ENCODE measurements at places on chromosomes 2 and 18.

GRCh38 chr18:62365420-62365819, 40.3 kb downstream of the TNFRSF11A start:
- no peak for DNase-seq

- DNase-seq, result no peak
These were observed 489.3 kb downstream of the SOX11 start for GRCh38 chr2:6181525-6181924.

GRCh38 chr18:77321823-77322805, 72.5 kb downstream of the GALR1 start:
- DNase-seq, result no peak

DNA sequence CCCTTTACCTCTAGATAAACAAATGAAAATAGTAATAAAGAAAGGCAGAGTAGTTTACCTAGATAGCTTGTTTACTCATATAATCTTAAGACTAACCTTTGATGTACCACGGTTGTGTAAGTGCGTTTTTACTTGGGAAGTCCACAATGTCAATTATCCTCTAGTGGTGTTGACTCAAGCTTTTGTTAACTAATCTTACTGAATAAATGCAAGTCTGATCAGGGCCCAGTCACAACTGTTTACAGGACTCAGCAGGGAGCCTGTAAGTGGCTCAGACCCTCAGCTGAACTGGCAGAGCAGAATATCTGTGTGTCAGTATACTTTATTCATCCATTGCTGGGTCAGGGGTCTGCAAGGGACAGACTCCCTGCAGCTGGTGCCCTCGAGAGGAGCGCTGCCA, 98.1 kb upstream of the ACAA2 start:
- no peak for DNase-seq

DNA sequence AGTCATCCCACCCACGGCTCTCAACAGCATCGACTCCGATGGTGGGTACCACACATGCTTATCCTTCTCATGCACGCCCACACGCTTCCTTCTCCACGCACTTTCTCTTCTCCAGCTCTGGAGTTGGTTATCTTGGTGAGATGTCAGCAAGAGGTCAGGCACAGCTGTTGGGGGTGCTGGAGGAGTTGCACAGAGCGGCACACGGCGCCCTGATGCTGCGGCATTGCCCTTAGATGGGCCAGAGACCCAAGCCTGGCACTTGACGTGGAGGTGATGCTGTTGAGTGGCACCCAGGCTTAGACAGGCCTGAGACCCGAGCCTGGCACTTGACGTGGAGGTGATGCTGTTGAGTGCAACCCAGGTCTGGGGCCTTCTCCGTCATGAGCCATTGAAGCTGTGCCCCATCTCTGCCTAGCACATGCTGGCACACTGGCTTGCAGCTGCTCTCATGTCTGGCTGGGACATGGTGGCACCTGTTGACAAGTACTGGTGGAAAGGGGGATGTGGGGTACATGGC, 83.2 kb downstream of the DGKD start:
- DNase-seq, result no peak

GRCh38 chr18:62175521-62175920, 11.3 kb downstream of the PIGN start:
- no peak for DNase-seq

GRCh38 chr18:42813570-42813969, 301.9 kb downstream of the RIT2 start:
- DNase-seq, result no peak

- DNase-seq, result no peak
These were observed 24.5 kb downstream of the MAL start for GRCh38 chr2:95049961-95050360.

GRCh38 chr18:79866889-79867574, 69.3 kb downstream of the KCNG2 start:
- DNase-seq, result no peak

DNA sequence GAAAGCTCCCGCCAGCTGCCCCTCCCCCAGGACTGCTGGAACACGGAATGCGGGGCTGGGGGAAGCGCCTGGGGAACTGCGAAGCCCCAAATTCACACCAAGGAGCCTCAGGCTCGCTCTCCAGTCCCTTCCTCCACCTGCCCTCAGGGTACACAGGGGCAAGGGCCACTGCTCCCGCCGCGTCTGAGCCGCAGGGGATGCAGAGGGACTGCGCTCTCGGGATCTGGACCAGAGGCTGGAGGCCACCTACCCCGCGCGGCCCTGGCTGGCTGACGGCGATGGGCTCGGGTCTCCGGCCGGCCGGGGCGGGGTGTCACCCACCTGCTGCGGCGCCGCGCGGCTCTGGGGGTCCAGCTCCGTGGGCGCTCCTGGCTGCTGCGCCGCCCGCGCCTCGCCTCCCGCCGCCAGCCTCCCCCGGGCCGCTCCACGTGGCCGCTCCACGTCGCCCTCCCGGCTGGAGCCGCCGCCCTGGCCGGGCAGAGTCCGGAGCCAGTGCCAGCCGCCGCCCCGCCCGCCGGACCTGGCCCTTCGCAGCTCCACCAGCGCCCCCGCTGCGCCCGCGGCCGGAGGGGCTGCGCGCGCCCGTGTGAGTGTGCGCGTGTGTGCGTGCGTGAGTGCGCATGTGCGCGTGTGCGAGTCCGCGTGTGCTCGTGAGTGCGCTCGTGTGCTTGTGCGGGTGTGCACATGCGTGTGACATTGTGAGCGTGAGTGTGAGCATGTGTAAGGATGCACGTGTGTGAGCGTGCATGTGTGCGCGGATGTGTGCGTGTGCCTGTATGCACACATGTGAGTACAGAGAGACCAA, at the start of gene CGREF1:
CGREF1 (minus strand) TSS at position 604 of the 805 bp plus-strand sequence. CDS start 14,762 bp downstream, outside the sequence.
- DNase-seq, result no peak

DNA sequence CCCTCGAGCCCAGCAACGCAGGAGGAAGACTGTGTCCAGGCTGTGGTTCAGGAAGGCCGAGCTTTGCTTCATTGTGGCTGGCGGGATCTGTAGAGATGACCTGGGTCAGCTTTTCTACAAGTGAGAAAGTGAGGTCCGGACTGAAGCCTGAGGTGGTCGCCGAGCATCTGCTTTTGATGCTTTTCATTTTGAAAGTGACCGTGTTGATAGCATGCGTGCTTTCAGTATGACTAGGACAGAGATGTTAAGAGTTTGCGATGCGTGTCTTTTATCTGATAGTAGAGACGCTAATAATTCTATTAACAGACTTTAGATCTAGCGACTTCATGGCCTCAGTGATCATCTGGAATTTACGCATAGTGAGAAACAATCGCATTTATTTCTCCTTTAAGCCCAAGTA, 28.1 kb downstream of the CTDP1 start:
- DNase-seq, result no peak

DNA sequence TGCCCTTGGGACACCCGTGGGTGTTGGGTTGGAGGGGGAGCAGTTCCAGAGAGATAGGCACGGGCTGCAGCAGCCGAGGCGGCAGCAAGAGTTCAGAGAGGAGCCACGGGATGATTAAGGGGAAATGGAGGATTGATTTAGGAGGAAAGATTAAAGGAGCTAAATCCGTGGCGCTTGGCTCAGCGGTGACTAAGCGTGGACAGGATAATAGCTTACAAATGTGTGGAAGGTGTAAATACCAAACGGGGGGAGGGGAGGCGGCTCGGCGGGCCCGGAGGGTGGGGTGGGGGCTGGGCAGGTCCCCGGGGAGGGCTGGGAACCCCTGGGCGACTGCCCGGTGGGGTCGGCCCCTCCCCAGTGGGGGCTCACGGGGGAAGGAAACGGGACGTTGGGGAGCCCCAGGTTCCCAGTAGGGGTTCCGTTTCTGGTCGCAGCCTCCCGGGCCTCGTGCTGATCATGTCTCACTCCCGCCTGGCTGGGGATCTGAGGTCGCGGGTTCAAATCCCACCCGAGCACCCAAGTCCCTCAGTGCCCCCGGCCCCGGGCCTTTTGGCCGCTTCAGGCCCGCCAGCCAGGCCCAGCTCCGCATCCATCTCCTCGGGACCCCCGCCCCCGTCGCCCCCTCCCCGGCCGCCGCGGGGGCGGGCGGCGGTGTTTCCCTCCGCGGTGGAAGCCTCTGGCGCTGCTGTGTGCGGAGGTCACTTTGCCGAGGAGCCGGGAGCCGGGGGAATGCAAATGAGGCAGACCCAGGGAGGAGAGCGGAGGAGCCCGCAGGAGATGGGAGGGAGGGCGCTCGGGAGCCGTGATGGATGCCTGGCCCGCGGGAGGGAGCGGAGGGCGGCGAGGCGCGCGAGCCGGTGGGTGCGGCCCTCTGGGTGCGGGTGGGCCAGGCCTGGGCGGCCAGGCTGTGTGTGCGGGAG, 8.1 kb downstream of the ASIC4 start:
- no peak for DNase-seq

- no peak for DNase-seq
These were observed 485.1 kb upstream of the CDH7 start for GRCh38 chr18:65265761-65266160.

GRCh38 chr2:222919841-222920526, 59.1 kb downstream of the ACSL3 start:
- DNase-seq, result no peak

- no peak for DNase-seq
These were observed 24.5 kb downstream of the PLEKHM3 start for GRCh38 chr2:208000701-208001395.

DNA sequence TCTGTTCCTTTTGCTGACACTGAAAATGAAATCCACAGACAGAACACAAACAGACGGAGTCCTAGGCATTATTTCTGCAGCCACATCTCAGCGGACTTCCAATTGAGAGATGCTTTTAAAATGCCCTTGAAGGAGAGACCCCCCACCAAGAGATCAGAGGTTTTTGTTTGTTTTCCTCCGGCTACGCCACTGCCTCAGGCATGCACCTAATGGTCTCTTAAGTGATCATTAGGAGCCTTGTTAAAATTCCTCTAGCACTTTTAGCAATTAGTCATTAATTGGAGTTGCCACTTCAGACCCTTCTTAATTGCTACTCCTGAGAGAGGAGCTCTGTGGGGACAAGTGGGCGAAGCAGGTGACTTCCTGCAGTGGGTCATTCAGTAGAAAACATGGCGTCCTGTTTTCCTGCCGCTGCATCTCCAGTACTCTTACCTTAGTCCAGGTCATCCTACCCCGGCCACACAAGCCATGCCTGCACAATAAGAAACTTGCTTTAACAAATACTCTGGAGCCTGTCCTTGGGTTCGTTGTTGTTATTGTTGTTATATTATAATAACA, 257.7 kb upstream of the CHAC2 start:
- no peak for DNase-seq

DNA sequence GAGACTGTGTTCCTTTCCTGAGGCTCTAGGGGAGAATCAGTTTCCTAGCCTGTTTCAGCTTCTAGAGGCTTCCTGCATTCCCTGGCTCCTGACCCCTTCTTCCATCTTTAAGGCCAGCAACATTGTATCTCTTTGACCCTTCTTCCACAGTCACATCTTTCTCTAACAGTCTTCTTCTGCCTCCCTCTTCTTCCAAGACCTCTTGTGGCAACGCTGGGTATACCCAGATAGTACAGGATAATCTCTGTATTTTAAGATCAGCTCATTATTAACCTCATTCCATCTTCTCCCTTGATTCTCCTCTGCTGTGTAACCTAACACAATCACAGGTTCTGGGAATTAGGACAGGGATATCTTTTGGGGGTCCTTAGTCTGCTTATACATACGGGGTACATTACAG, 8.9 kb upstream of the MYL12A start:
- DNase-seq, result no peak

DNA sequence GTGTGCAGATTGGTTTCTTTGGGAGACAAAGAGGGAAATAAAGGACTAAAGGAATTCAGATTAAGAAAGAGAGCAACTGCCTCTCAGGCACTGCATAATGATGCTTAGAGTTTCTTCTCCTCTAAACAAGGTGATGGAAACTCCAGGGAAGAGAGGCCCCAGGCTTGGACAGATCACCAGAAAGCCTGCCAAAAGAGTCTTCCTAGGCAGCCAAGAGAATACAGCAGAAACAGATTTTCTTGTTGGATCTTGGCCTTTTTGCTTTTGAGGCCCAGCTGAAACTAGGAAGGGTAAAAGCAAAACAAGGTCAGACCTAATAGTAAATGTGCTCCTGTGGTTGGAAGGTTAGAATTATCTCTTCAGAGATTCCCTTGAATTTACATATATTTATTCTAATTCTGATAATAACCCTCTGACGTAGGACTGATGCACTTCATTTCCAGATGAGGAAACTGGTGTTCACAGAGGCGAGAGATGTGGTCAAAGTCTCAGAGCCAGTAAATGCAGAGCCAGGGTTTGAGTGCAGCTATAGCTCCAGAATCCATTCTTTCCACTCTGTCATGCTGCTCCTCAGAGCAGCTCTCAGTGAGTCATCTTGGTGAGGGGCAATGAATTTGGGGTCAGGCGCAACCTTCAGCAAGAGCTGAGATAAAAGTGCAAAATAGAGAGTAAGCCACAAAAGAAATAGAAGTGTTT, 142.3 kb upstream of the FBXO11 start:
- no peak for DNase-seq

DNA sequence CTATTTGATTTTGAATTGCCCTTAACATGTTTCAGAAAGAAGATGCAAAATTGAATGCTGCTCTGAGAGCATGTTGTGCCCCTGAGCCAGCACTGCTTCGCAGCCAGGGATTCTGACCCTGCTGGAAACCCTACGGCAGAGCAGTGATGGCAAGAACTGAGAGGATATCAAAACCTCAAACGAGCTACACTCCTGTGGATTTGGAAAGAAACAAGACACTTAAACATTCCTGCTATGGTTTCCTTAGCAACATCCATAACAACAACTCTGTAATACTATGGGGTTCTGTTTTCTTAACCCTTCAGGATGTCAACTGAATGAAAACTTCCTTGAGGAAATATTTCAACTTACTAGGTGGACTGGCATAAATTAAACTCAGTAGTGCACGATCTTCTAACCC, 649.1 kb downstream of the NYAP2 start:
- DNase-seq, result no peak

GRCh38 chr2:127104881-127105655, 1.9 kb downstream of the BIN1 start:
- DNase-seq, result no peak
